Pancreas (tissue), 10 donors: ENCODE measurements at places on chromosomes 6 and 20. TPM values are rescaled to one million over a fixed set of nuclear protein-coding genes. Genes with fewer than 3 reads are reported as not detected.

Gene PAQR8
- polyA plus RNA-seq: 2.7 TPM

Gene TAAR9
- polyA plus RNA-seq: not detected

DNA sequence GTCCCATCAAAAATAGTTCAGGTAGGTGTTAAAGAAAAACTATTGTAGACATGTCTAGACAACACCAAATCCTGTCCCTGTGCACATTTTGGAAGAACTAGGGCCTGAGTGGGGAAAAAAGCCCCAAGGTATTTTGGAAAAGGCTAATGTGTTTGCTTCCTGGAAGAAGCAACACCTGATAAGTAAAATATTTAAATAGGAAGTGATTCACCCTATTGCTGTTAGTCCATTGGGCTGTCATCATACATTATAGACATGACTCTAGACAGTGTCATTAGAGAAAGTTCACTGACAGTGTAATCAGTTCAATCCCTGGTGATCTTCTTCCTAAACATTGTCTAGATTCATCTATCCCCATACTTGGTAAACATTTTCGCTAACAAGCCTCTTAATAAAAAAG is 465.3 kb downstream of the CBLN4 start:
- no peaks in the 10 kb centered on the region for H3K36me3 ChIP-seq
- no peak overlapping the region for H3K4me3 ChIP-seq
- no peaks in the 10 kb centered on the region for H3K4me1 ChIP-seq
- no peaks in the 10 kb centered on the region for H3K27me3 ChIP-seq
- no peak for DNase-seq

- no peak overlapping the region for H3K4me3 ChIP-seq
- no peaks in the 10 kb centered on the region for H3K36me3 ChIP-seq
- H3K27ac ChIP-seq: no peak overlapping the region
- peaks cover 43% of the 10 kb centered on the region for H3K4me1 ChIP-seq
- peak; percentile 69 for DNase-seq
Observed at GRCh38 chr6:33320315-33321181, 3.0 kb upstream of the ZBTB22 start.

Gene SLC17A2
- not detected for polyA plus RNA-seq

Gene LIN28B
- polyA plus RNA-seq: not detected

- H3K4me1 ChIP-seq: no peaks in the 10 kb centered on the region
- H3K27ac ChIP-seq: no peak overlapping the region
- H3K4me3 ChIP-seq: no peak overlapping the region
- DNase-seq: no peak
- H3K27me3 ChIP-seq: no peaks in the 10 kb centered on the region
Observed at GRCh38 chr20:31809661-31810060, 9.5 kb upstream of the MYLK2 start.

- H3K27me3 ChIP-seq: peaks cover 33% of the 10 kb centered on the region
- no peak overlapping the region for H3K27ac ChIP-seq
Observed at GRCh38 chr6:28537509-28538140, 11.9 kb downstream of the GPX5 start.

Gene CYP39A1
- 3.0 TPM for polyA plus RNA-seq
